ENCODE measurements at places on chromosomes 13 and 19.
A peak's percentile ranks its signal among the peaks of the same experiment; 100 is the strongest.

GRCh38 chr19:49533551-49534488 is 6.0 kb downstream of the RCN3 start:
- peak; percentile 57 for DNase-seq

DNA sequence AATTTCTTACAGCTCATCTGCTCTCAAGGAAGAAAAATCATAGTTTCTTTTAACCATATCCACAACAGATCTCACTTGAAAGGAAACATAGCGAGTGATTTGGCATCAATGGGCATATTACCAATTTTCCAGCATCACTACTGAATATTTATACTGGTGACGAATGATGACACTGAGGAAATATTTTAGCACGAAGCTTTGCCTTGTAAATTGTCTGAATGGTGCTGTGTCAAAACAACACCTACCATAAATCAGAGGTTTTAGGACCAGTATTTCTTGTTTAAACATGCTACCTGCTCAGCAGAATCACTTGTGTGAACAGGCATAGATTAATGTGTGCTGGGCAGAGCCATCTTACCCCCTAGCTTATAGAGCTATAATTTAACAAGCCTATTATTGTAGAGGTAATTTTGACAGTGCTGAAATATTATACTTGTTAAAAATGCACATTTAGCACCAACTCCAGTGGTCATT is 146.8 kb downstream of the ABCC4 start:
- DNase-seq = no peak

GRCh38 chr13:41848435-41849255 is 112.3 kb downstream of the VWA8 start:
- no peak for DNase-seq

GRCh38 chr19:47230054-47230920 is 712 bp downstream of the BBC3 start:
- DNase-seq = peak; percentile 64

GRCh38 chr19:35987571-35987896 is 7.5 kb upstream of the SDHAF1 start:
- no peak for DNase-seq

DNA sequence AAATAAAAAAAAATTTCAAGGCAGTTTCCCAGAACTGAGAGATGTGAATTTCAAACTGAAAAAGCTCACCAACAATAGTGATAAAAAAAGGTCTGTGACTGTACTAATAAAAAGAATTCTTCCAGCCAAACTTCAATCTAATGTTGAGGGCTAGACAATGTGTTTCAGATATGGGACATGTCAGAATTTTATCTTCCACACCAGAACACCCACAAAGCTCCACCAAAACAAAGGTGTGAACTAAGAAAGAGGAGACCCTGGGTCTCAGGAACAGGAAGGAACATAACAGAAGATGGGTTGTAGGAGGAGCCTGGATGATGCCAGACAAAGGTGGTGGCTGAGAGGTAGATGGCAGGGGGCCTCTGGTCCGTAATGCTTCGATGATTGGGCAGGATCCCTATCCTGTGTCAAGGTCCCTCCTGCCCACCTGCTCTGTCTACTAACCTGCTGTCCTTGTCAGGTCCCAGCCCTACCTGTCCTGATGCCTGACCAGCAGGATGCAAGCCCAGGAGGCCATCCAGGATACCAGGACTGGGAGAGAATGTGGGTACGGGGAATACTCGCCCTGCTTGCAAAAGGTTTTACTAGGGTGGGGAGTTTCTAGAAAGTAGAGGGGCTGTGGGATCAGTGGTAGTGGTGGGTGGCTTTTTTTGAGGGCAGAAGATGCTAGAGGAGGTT is 4.5 kb downstream of the MZF1 start:
- no peak for DNase-seq

DNA sequence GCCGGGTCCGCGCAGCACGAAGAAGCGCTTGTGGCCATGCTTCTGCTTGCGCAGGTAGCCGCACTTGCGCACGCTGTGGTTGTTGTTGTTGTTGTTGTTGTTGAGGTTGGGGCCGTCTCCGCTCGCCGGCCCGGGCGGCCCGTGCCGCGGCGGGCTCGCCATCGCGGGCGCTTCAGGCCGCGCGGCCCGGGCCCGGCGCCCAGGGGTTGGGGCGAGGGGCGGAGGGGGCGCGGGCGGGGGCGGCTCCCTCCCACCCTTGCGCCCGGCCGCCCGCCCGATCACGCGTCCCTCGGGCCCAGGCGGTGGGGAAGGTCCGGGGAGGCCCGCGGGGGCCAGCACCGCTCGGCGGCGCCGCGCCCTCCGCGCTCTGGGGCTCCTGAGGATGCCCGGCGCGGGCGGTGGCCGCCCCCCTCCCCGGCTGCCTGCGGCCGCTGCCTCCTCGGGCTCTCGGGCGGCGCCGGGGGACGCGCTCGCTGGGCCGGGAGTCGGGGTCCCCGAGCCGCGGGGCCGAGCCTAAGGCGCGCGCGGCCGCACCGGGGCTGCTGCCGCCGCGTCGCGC is 412 bp downstream of the IRS2 start:
- DNase-seq = no peak

GRCh38 chr19:42378225-42379215 is 11.6 kb downstream of the CNFN start:
- DNase-seq = no peak

- DNase-seq = no peak
Measured at GRCh38 chr19:45151320-45151719, 9.5 kb downstream of the NKPD1 start.

GRCh38 chr13:98761126-98761985 is 8.9 kb upstream of the SLC15A1 start:
- no peak for DNase-seq

DNA sequence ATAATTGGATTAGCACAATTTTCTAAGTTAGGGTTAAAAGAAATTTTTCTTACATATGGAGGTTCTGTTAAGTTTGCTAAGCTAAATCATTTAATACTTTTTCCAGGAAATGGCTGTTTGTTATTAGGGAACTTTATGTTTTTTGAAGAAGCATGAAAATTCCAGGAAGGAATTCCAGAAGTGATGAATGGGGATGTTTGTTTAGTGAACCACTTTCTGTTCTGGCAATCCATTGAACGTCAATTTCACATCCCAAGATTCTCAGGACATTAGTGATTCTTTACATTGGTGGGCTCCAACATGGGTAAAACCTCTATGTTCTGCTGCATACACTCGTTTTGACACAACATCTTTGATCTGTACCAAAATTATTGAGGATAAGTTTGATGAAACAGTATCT is 534.4 kb downstream of the IRS2 start:
- no peak for DNase-seq

- DNase-seq = no peak
Measured at GRCh38 chr19:17765069-17765618, 13.9 kb downstream of the FCHO1 start.

- no peak for DNase-seq
Measured at GRCh38 chr13:50284540-50284939, 269.3 kb downstream of the KCNRG start.

GRCh38 chr13:20161275-20161950 is 561 bp upstream of the GJA3 start:
- DNase-seq = no peak

- no peak for DNase-seq
Measured at GRCh38 chr19:48705431-48705830, 9.7 kb downstream of the FUT2 start.

GRCh38 chr13:65971541-65971940 is 1258.6 kb downstream of the PCDH9 start:
- no peak for DNase-seq

DNA sequence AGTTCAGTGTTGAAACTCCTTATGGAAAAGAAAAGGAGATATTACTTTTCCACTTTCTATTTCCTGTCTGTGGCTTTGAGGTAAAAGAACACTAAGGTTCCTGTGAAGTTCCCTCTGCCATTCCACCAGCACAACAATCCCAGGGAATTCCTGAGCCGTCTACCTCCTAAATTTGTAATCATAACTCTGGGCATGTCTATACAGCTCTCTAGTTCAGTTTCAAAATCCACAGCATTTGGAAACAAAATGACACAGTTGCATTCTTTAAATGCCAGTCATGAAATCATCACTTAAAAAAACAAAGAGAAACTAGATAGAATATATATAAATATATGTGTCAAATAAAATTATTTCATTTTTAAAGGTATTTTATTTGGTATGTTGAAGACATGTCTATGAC is 9.0 kb upstream of the THSD1 start:
- no peak for DNase-seq

DNA sequence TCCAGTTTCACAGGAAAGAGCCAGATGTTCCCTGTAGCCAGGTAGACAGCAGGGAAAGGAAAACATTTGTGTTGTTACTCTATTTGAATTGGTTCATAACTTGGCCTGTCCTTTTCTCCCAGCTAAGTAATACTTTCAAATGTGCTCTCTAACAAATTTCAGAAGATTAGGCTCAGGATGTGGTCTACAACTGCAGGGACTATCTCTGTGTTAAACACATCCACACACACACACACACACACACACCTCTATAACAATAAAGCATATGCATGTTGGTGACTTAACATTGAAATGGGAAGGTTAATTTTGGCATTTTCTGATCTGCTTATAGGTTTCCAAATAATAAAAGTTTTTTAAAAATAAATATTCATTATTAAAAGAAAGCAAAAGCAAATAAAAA is 316.0 kb upstream of the ARGLU1 start:
- DNase-seq = no peak

- DNase-seq = no peak
Measured at GRCh38 chr13:94057618-94058186, 421.8 kb downstream of the DCT start.

- no peak for DNase-seq
Measured at GRCh38 chr19:21749090-21749489, 18.3 kb downstream of the ZNF100 start.

DNA sequence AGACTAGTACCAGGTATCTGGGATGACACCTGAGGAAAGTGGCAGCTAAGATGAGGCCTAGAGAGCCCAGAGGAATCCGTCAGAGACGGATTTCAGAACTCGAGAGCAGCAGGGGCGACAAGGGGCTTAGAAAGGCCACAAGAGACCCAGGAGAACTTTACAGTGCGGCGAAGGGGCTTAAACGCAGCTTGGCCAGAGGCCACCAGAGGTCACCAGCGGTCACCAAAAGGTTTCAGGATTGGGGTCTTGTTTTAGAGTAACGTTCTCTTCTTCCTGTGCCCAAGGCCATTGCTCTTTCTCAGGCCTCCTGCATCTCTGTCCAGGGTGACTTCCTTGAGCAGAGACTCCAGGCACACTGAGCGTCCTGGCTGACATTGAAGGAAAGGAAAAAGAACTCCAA is 2.2 kb downstream of the ZSCAN22 start:
- DNase-seq = no peak

DNA sequence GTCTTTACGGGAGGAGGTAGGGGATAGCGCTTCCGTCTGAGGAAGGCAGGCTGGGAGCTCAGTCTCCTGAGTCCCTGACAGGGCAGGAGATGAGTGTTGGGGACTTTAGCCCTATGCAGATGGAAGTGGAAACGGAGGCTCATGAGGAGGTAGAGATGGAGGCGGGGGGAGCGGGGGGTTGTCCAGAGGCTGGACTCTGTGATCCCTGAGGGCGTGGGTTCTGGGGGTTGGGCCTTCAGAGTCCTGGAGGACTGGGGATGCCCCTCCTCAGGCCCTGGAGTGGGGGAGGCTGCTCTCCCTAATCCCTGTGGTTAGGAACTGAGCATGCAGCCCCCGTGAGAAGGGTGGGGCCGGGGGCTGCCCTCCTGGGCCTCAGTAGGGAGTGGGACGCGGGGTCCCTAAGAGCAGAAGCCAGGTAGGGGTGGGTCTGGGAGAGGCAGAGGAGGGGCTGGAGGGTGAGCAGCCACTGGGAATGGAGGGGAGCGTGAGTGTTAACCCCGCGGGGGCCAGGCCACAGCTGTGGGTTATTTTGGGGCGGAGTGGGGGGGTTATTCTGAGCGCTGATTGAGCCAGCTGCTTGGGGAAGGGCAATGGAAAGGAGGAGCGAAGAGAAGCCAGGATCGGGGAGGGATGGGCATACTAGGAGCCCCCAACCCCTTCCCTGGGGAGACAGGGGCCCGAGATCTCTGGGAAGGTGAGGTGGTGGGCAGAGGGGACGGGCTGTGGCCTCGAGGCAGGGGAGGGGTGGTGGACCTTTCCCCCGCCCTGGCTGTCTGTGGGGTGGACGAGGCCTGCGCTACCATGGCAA is 2.8 kb downstream of the GRIN2D start:
- DNase-seq = no peak

DNA sequence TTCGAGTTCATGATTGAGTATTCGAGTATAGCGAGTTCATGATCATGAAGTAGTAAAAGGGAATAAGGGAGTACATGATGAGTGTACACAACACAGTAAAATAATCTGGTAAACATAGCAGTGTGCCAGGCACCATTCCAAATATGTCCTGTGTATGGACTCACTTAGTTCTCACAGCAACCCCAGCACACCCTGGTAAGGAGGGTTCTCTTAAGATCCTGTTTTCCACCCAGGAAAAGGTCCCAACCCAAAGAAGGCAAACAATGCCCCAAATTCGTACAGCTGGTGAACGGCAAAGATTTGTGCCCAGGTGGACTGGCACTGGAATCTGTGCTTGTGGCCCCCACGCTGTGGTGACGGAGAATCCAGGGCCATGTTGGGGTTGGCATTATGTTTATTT is 21.4 kb downstream of the HPN start:
- DNase-seq = no peak

DNA sequence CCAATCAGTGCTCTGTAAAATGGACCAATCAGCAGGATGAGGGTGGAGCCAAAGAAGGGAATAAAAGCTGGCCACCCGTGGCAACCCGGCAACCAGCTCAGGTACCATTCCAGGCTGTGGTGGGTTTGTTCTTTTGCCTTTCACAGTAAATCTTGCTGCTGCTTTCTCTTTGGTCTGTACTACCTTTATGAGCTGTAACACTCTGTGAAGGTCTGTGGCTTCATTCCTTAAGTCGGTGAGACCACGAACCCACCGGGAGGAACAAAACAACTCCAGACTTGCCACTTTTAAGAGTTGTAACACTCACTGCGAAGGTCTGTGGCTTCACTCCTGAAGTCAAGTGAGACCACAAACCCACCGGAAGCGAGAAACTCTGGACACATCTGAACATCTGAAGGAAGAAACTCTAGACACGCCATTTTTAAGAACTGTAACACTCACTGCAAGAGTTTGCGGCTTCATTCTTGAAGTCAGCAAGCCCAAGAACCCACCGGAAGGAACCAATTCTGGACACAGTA is 16.5 kb upstream of the SPACA6 start:
- no peak for DNase-seq

DNA sequence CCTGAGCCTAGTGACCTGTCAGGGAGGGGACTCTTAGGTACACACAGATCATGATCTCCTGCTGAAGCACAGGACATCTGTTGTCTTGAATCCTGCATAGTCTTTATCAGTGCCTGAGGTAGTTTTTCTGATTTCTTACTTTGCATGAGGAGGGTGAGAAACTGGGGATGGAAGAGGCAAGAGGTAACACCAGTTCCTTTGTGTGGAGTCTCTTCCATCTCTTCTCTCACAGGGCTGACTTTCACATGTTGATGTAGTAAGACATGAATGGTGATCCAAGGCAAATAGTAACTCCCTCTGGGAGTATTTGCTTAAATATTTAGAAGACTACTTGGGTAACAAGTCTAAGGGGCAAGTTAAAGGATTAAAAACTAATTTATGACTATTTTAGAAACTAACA is 9.5 kb downstream of the NBEA start:
- no peak for DNase-seq

DNA sequence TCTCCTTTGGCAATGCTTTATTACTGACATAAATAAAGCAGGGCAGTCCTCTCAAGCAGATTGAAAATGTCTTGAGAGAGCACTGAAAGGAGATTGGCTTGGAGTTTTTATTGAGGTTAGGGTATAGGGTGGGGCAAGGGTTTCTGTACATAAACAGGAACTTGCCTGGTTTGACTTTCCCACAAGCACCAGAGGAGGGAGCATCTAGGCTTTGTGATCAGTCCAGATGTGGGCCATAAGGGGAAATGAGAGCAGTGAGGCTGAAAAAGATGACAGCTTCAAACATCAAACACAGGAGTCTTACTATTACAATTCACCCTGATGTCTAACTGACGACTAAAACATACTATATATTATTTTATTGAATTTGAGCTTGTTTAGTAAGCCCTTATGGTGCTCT is 260.9 kb downstream of the MTUS2 start:
- no peak for DNase-seq
